C1 segment of cervical spinal cord (tissue), 14 donors: ENCODE measurements at places on chromosomes 6 and 20.
A peak's percentile ranks its signal among the peaks of the same experiment; 100 is the strongest.

DNA sequence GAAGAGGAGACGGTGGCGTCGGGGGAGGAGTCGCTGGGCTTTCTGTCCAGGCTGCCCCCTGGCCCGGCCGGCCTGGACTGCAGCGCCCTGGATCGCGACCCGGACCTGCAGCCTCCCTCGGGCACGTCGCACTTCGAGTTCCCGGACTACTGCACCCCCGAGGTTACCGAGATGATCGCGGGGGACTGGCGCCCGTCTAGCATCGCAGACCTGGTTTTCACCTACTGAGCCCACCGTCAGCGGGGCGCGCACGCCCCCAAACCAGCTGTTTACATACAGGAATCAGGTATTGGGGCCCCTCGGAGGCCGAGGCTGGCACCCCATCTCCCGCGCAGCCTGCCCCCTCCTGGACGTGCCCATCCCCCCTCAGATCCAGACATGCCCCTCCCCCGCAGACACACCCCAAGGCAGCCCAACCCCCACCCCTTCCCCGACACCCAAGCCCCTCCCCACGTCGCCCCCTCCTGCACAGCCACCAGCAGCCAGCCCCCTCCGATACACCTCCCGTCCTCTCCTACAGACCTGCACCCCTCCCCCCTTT is 1.4 kb downstream of the SOX12 start:
- peak; percentile 40 for DNase-seq

- no peak for DNase-seq
These were observed 8.3 kb upstream of the ISM1 start for GRCh38 chr20:13212750-13213149.

- no peak for DNase-seq
These were observed 4.1 kb downstream of the GUCA1B start for GRCh38 chr6:42190554-42191183.

DNA sequence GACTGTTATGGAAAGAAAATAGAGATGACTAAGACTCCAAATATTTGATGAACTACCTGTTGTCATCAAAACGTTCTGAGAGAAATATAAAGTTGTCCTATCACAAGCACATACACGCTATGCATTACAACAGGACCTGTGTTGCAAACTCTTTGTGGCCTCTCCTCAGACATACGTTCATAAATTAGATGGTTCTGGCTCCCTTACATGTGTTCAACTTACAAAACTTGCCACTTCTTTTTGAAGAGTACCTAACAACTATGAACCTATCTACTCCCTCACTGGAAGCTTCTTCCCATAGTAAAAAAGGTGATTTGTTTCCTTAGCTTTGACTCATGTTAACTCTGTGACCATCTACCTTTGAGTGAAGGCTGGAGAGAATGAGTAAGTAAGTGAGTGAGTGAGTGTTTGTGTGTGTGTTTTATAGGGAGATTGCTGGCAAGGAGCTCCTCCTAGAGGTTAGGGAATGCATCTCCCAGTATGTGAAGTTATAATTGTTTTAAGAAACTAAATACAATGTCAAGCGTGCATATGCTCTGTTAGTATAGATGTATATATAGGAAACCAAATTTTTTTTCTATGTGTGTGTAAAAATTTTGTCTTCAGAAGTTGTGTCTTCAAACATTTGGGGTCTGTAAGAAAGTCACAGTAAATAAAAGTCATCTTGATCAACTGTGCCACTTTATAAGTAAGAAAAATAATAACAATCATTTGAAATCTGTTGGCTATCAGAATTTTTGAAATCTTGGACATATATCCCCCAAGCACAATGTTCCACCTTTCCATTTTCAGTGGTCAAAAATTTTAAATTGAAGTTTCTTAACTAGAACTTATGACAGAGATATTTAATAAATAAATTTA is 1211.1 kb upstream of the GJE1 start:
- DNase-seq, result no peak

GRCh38 chr6:72589096-72589495 is 32.8 kb upstream of the KCNQ5 start:
- no peak for DNase-seq

GRCh38 chr20:10481676-10482075 is 46.6 kb downstream of the SLX4IP start:
- no peak for DNase-seq

DNA sequence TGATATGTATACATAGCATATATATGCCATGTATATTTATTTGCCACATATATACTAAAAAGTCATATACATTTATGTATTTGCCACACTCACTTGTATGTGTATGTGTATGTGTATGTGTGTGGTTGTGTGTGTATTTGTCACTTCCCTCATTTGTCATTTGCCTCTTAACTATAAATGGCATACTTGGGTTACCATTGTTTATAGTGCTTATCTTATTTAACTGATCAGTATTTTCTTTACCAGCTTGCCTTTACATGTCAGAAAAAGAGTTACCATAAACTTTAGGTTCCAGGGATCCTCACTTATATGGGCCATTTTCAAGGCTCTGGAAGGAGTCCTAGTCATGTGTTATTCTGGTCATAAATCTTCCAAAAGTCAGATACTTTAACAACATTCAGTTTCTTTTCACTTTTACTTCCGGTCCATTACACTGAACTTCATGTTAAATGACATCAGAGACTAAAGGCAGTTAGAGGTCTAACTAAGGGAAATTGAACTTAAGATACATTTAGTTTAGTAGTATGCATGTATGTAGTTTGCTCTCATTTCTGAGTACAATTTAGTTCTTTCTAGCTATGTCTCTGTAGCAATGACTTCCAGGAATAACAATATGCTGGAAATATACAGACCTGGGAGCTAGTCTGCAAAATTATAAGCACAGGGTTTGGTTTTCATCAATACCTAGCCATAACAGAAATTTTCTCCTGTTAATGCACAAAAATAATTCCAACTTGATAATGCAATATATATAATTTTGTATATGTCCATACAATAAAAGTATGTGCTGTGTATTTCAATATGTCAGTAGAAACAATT is 33.7 kb upstream of the HIVEP1 start:
- DNase-seq, result no peak

- DNase-seq, result no peak
These were observed 30.5 kb downstream of the CCN2 start for GRCh38 chr6:131920656-131921055.

DNA sequence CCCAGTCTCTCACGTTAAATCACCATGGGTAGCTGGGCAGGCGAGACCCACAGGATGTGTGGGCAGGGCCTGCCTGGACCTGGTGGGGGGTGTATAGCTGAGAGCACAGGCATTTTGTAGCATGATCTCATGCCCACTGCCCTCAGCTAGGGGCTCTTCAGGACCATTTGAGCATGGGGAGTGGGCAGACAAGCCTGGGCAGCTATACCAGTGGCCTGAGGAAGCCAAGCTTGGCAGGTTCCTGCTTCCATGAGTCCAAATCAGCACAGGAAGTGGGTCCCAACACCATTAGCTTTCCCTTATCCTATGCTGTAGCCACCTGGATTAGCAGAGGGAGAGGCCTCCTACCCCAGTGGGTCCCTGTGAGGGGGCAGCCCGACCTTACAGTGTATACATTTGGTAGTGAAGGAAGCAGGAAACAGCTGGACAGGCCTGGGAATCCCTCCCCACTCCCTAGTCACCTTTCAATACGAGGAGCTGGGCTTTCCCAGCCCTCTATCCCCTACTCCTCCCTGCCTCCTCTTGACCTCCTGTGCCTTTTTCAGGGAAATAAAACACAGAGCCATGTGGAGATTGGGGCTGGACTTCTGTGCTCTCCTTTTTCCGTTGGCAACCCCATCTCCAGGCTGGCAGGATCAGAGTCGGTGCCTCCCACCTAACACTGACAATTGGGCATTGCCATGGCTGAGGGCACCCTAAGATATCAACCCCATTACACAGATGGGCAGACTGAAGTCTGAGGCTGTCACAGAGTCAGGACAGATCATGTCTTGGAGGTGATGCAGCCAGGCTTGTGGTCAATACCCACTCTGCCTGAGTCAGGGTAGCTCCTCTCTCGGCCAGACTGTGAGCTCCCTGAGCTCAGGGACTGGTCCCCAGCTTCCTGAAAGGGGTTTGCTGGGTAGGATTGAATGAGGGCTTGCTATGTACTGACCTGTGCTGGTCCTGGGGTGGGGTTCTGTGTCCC is 59.8 kb downstream of the MRPL14 start:
- no peak for DNase-seq

GRCh38 chr6:153949616-153950015 is 89.4 kb upstream of the OPRM1 start:
- no peak for DNase-seq

DNA sequence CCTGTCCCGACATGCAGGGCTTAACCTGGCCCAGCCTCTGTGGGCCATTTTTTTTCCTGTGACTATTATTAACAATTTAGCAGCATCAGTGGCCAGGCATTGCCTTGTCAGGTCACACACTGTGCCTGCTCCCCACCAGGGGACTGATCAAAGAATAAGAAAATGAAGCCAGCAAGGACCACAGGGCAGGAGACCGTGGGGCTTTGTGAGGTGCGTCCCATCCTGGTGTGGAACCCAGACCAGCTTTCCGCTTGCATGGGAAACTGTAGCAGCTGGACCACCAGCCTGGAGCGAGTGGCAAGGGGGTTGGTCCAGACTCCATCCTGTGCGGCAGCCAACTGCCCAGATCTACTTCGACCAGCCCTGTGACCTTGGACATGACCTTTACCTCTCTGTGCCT is 218.3 kb downstream of the ANKRD60 start:
- DNase-seq, result no peak

DNA sequence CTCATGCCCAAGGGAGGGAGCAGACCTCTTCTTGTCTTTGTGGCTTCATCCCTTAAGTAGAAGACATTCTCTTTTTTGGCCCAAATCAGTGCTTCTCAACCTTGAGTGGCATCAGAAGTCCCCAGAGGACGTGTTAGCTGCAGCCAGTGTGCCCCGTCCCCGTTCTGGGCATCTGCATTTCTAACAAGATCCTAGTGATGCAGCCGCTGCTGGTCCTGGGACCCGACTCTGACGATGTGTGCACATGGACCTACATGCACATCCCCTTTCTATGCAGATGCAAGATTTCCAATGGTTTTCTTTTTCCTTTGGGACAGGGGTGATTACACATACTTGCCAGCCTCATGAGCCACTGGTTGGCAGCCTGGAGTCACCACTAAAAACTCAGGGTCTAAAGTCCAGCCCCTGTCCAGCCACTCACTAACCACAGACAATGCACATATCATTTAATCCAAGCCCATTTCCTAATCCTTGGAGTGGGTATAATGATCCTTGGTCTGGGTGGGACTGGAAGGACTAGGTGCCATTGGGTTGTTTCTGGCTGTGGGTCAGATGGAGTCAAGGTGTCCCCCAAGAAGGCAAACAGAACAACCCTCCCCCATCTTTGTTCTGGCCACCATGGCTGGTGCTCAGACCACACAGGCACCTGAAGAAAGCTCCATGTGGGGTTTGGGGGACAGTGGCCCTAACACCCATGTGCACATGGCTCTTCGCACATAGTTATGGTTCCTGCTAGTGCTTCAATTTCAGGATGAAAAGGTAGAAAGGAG is 6.4 kb downstream of the ACSS1 start:
- DNase-seq, result no peak

DNA sequence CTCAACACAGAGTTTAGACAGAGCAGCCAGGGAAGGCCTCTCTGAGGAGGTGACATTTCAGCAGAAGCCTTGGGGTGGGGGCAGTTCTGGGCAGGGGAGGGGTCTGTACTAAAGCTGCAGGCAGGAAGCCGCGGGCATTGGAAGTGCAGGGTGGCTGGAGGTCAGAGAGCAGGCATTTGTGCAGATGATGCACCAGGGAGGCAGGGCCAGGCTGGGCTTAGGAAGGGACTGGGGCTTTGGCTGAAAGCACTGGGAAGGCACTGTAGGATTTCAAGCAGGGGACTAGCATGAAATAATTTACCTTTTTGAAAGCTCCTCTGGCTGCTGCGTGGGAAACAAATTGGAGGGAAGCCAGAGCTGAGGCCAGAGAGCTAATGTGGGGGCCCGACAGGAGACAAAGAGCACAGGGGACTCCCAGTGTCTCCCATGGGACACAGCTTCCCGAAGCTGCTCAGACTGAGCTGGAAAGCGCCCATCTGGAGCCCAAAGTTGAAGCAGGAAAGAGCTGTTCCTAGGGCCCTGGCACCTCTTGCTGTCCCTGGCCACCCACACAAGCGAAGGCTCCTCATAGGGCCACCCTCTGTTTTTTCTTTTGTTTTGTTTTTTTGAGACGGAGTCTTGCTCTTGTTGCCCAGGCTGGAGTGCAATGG is 19.3 kb downstream of the ADA start:
- no peak for DNase-seq

DNA sequence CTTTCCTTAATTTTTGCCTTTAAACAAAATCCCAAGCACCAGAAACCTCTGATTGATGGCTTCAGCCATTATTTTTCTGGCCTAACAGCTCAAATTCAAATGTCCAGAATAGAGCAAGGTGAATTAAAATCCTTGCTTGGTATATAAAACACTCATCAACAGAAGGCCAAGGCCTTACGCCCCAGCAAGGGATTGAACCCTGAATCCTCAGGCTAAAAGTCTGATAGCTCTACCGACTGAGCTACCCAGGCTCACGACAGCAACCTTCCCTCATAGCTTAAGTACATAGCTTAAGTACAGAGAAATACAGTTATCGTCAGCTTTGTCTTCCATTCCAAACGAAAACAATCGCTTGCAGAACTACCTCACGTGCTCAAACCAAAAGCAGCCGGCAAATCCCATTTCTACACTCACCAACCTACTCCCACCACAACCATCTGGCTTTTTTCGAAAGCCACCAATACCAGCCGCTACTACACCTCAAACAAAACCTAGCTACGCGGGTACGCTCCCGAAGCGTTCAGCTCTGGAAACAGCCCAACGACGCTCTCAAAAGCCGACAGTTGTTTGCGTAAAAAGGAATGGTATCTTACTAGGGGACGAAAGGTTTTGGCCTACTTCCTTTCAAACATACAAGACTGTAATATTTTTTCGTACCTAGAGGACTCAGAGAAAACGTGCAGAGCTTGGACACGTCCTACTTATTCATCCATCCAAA is 167.5 kb downstream of the GPX5 start:
- no peak for DNase-seq

GRCh38 chr6:115270953-115271352 is 789.7 kb downstream of the FRK start:
- DNase-seq, result no peak

GRCh38 chr6:156508126-156508525 is 269.1 kb upstream of the ARID1B start:
- DNase-seq, result no peak

GRCh38 chr6:90484903-90485302 is 102.0 kb downstream of the MAP3K7 start:
- DNase-seq, result no peak

DNA sequence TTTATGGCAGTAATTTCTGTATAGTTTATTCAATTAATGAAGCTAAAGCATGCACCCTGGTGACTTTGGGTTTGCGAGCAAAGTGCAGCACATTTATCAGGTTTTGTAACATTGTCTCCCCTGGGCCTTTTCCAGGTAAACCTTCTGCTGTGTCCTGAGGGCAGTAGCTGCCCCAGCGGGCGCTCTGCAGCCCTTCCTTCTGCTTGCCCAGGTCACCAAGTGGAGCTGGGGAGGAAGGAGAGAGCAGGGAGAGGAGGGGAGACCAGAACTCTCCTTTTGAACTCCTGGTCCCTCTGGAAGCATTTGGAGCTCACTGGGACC is 145.6 kb downstream of the DLL1 start:
- DNase-seq, result no peak

GRCh38 chr6:106648651-106649308 is 19.4 kb downstream of the QRSL1 start:
- DNase-seq, result no peak

GRCh38 chr20:31605902-31606803 is 1.1 kb downstream of the ID1 start:
- no peak for DNase-seq

- DNase-seq, result no peak
These were observed 5.8 kb upstream of the SIM1 start for GRCh38 chr6:100470422-100471120.
